NCI-H1092 treated with DMSO at 0.1 percent for 48 hours (cell line): ENCODE measurements at places on chromosomes 5 and 9.

GRCh38 chr5:77353251-77353650 lies 138.9 kb downstream of the WDR41 start:
- DNase-seq, result no peak

DNA sequence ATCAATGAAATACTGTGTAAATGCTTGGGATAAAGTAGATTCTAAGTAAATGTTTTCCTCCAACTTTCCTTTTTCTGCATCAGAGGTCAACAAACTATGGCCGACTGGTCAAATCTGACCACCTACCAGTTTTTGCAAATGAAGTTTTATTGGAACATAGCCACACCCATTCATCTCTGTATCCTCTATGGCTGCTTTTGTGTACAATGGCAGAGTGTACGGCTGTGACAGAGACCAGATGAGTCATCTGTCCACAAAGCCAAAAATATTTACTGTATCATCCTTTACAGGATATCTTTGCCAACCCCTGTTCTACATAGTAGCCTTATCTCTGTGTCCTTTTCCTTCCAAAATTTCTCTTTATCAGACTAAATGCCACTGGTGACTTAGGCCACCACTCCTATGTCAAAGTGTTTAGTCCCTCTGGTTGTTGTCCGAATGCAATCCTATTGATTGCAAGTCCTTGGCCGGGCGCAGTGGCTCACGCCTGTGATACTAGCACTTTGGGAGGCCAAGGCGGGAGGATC lies 218.4 kb upstream of the KLF4 start:
- DNase-seq, result no peak

DNA sequence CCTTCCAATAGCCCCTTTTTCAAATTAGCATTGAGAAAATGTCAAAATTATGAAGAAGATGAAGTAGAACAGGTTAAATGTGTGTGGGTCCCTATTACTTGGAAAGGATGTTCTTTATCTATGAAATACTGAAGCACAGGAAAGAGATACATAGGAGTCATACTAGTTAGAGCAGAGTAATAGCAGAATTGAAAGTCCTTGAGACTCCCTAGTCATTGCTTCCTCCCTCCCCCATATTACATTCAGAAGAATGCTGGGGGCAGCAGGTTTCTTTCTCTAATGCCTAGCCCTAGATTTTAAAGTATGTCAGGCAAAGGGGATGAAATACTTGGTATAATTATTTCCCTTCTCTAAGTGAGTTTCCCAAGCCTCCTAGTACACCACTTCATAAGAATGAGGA lies 4.4 kb downstream of the ZCCHC9 start:
- DNase-seq, result no peak

- no peak for DNase-seq
Measured at GRCh38 chr5:4797445-4797844, 342.7 kb upstream of the ADAMTS16 start.

GRCh38 chr5:59039296-59040023 lies 456.6 kb downstream of the RAB3C start:
- peak; percentile 45 for DNase-seq

GRCh38 chr5:9192266-9192665 lies 353.6 kb downstream of the SEMA5A start:
- no peak for DNase-seq

- DNase-seq, result peak; percentile 38
Measured at GRCh38 chr9:22332202-22332601, 114.4 kb upstream of the DMRTA1 start.

GRCh38 chr9:97981846-97982682 lies 1.1 kb upstream of the ANP32B start:
- no peak for DNase-seq

GRCh38 chr5:15611008-15611407 lies 111.0 kb downstream of the FBXL7 start:
- no peak for DNase-seq

- DNase-seq, result peak; percentile 69
Measured at GRCh38 chr9:13369431-13369830, 89.9 kb upstream of the MPDZ start.

DNA sequence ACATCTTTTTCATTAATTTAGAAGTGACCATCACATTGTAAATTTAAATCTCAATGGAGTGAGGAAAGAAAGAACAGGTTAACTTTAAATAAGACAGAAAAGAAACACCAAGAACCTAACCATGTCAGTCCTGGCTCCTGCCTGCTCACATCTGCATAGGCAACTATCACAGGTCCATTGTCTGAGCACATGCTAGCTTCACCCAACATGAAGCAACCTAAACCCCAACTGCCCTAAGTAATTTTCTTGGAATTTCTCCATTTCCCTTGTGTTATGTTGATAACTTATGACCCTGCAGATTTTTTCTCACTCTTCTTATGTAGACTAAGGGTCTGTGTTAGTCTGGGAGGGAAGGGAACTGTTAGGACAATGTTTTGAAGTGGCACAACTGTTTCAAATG lies 2205.8 kb upstream of the ACO1 start:
- no peak for DNase-seq

DNA sequence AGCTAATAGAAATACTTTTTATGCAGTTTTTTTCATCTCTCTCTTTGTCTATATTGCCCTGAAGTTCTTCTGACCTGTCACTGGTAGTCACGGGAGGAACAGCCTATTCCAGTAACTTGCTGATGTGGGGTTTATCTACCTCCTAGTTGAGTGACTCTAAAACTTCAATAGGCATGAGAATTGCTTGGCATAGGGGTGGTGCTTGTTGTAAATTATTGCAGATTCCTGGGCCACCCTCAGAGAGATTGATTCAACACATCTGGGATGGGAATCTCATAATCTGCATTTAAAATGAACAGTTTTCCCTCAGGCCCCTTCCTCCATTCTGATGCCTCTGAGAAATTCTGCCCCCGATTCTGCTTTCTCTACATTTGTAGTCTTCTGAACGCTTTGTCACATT lies 184.4 kb downstream of the ARHGEF28 start:
- DNase-seq, result no peak

DNA sequence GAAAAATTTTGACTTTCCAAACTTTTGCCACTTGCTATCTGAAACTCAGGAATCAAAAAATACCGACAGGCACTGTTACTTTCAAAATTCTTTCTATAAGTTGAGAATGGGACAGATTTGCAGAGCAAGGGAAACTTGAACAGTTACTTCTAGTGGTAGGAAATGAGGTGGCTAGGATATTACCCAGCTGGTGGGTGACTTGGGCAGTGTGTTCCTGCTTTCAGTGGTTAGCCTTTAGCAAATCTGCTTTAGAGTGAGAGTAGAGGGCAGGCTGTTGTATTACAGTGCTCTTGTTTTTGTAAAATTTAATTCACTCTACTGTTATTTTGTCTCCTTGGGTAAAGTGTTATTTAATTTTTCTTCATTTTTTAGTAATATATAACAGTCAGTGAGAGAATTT lies 40.2 kb upstream of the ROPN1L start:
- no peak for DNase-seq

GRCh38 chr9:128986671-128987070 lies 39.2 kb downstream of the NUP188 start:
- no peak for DNase-seq

DNA sequence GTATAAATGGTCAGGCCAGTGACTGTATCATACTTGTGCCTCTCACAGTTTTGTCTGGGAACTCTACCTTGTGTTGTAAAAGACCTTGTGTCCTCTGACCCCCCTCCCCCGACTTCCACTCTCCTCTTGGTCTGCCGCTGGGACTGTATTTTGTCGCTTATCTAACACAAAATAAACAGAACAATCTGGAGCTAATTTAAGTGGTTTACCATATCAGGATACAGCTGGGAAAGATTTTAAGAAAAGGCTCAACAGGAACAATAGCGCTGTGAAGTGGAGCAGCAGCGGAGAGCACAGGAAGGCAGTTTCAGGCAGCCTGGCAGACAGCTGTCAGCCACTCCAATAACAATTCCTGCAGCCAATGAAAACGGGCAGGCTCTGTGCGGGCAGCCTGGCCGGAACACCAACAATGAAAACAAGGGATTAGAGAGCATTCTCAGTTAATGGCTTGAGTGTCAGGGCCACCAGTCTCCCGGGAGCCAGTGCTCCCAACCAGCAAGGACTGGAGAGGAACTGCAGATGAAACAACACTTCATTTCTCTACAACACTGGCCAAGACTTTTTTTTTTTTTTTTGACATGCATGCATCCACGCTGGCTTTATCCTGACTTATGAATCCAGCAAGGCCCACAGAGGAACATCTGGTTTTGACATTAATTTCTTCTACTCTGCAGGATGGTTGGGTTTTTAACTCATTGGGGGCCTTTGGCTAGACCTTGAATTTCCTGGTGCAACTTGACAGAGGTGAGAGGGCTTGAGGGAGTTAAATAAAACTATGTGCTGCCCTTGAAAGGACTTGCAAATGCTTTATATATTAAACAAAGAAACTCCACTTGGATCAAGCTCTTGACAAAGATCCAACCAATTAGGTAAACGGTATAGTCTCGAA lies 76.7 kb downstream of the ARSB start:
- DNase-seq, result peak; percentile 86

GRCh38 chr5:171520300-171521174 lies 101.1 kb downstream of the FGF18 start:
- DNase-seq, result no peak

- no peak for DNase-seq
Measured at GRCh38 chr5:120790339-120790738, 326.2 kb downstream of the PRR16 start.

GRCh38 chr5:80072103-80073073 lies 37.2 kb downstream of the THBS4 start:
- DNase-seq, result no peak

DNA sequence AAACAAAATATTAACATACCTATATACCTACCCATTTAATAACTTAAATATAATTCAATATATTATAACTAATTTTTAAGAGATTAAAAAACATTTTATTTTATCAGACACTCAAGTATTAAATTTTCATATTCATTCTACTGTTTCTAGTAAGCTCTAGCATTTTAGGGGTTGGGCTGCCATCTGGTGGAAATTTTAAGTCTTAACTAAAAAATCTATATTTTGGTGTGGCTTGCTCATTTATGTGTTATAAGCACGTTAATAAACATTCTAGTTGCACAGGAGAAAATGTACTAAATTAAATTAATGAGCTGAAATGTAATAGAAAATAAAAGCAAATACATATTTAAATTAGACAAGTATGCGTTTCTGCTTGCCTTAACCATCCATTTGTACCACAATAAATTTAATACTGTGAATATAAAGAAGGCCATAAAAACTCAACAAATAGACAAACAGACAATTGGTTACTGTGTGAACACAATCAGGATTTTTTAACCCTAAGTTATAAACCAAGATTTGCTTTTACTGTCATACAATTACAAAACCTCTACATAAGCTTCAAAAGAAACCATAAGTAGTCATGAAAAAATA lies 1728.3 kb upstream of the CDH9 start:
- peak; percentile 71 for DNase-seq

DNA sequence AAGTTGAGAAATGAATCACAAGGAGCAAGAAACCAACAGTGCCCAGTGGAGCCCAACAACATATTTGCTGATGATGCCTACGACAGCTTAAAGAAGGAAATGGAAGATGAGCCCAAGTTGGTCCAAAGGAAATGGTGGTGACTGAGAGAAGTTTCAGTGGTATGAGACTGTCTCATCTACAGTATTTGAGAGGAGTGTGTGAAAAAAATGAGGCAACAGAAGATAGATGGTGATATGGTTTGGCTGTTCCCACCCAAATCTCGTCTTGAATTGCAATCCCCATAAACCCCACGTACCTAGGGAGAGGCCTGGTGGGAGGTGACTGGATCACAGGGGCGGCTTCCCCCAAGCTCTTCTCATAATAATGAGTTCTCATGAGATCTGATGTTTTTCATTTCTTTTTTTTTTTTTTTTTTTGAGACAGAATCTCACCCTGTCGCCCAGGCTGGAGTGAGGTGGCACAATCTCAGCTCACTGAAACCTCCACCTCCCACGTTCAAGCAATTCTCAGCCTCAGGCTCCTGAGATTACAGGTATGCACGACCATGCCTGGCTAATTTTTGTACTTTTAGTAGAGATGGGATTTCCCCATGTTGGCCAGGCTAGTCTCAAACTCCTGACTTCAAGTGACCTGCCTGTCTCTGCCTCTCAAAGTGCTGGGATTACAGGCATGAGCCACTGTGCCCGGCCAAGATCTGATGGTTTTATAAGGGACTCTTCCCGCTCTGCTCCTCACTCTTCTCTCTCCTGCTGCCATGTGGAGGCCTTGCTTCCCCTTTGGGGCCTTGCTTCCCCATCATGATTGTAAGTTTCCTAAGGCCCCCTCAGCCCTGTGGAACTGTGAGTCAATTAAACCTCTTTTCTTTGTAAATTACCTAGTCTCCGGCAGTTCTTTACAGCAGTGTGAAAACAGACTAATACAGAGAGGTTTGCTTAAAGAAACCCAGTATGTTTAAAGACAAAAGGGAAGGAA lies 30.2 kb downstream of the EFCAB9 start:
- DNase-seq, result no peak

GRCh38 chr5:112275671-112276070 lies 143.4 kb downstream of the EPB41L4A start:
- no peak for DNase-seq

- no peak for DNase-seq
Measured at GRCh38 chr5:7955476-7955875, 86.5 kb downstream of the MTRR start.

GRCh38 chr9:127613583-127613954 lies 1.5 kb downstream of the STXBP1 start:
- DNase-seq, result peak; percentile 39

DNA sequence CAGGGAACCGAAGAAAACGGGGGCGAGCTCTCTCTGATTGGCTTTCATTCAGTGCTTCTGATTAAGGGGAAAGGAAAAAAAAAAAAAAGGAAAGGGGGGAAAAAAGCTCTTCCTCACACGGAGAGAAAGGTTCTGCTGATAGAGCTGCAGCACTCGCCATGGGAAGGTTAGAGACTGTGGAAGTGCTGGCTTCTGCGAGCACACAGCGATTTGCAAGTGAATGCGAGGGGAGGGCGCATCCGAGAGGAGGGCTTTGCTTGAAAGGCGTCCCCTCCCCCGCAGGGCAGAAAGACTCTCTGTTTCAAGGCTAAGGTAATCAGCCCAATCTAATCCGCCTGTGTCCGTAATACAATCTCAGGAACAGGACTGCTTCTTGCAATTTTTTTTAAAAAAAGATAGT lies at the start of gene CDH10:
CDH10 (minus strand) TSS at position 218 of the 400 bp plus-strand sequence. CDS start 51,488 bp downstream, outside the sequence.
- peak; percentile 30 for DNase-seq

GRCh38 chr9:127418037-127418471 lies 6.1 kb upstream of the ZNF79 start:
- no peak for DNase-seq

DNA sequence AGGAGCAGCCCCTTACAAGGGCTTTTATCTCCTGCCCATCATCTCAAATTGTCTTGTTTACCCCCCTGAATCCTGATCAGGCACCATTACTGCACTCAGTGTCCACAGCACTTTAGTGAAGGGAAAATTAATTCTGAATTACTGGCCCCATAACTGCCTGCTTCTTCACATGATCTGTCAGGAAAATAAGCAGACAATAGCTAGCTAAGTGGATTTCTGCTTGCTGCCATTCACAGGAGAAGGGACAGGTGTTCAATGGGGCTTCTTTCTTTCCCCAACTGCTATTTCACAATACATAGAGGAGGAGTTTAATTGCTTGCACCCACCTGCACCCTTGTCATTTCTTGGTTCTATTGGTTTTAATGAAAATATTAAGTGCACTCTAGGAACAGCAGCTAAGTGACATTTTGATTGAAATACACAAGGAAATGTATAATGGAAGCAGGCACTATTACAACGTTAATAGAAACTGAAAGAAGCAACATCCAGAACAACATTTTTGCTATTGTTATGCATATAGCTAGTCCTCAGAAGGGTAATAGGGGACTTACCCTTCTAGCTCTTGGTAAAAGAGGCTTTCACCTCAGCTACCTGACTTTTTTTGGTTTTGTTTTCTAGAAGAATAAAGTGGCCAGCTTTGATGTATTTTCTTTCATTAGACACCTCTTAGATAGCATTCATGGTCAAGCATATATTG lies 599.3 kb upstream of the TLE4 start:
- peak; percentile 99 for DNase-seq

GRCh38 chr5:122267185-122267584 lies 44.9 kb upstream of the SNCAIP start:
- DNase-seq, result no peak
